ENCODE measurements at places on chromosomes 7 and 10.

DNA sequence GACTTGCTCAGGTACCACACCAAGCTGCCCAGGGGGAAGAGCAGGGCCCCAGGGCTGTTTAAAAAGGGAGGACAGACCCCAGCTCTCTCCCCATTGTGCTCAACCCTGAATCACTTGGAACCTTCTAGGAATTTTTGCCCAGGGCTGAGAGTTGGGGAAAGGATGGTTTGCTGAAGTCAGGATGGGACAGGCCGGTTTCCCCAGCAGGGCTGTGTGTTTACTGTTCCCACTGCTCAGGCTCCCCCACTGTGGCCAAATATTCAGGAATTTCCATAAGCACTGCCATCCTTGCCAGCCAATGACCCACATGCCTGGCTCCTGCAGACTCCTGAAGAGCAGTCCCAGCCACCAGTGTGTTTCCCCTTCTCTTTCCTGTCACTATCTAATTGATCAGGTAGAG is 120.7 kb downstream of the WDFY4 start:
- no peak for DNase-seq

DNA sequence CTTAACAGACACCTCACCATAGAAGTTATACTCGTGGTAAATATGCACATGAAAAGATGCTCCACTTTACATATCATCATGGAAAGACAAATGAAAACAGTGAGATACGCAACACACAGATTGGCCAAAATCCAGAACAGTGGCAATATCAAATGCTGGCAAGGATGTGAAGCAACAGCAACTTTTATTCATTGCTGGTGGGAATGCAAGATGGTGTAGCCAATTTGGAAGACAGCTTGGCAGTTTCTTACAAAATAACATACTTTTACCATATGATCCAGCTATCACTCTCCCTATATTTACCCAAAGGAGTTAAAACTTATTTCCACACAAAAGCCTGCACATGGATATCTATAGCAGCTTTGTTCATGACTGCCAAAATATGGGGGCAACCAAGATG is 46.4 kb downstream of the SGCE start:
- no peak for DNase-seq

DNA sequence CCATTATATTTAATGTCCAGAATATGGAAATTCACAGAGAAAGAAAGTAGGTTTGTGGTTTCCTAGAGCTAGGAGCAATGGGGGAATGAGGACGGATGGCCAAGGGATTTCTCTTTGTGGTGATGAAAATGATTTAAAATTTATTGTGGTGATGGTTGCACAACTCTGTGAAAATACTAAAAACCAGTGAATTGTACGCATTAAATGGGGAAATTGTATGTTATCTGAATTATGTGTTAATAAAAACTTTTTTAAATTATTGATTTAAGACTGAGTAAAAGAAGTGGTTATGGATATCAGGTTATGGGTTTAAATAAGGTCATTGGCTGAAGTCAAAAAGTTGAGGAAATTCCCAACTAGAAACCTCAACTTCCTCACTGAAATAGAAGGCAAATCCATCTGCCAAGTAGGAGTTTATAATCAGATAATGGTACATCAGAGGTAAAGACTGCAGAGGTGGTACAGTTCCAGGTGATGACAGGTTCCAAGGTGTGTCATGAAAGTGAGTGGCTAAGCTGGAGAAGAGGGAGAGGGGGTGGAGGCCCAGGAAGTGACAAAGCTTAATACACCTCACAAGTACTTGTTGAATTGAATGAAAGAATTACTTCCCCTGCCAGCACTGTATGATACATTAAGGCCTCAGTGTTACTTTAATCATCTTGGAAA is 68.9 kb upstream of the CCDC71L start:
- no peak for DNase-seq

DNA sequence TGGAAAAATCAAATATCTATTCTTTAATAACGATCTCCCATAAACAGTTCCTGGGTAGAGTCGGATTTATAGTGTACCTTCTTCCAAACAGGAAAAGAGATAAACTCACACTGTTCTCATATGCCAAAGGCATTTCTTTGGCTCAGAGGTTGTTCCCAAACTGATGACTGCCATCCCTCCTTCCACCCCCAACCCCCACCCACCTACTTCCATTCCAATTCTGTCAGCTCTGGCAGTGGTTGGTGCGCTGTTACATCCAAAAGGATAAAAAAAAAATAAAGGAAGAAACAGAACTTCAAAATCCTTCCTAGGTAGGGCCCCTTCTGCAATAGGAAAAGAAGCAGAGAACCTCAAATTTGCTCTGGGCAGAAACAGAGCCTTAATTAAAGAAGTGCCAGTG is 104.7 kb downstream of the DGKI start:
- DNase-seq: no peak

DNA sequence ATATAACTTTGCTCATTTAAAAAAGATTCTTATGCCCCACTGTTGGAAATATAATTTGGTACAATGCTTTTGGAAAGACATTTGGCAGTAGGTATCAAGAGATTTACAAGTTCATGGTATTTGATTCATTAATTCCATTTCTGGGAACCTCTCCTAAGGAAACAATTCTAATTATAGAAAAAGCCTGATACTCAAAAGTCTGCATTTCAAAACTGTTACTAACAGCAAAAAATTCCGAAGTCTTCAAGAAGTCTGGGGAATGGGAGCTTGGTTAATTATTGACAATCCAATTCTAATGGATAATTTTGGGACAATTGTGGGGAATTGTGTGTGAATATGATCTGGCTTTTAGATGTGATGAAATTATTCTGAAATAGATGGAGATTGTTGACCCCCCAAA is 59.6 kb downstream of the HDAC9 start:
- DNase-seq: no peak

- DNase-seq: peak; percentile 62
Observed at GRCh38 chr10:29804025-29804852, 169.5 kb upstream of the SVIL start.

GRCh38 chr7:4552985-4553384 is 129.1 kb upstream of the FOXK1 start:
- no peak for DNase-seq

DNA sequence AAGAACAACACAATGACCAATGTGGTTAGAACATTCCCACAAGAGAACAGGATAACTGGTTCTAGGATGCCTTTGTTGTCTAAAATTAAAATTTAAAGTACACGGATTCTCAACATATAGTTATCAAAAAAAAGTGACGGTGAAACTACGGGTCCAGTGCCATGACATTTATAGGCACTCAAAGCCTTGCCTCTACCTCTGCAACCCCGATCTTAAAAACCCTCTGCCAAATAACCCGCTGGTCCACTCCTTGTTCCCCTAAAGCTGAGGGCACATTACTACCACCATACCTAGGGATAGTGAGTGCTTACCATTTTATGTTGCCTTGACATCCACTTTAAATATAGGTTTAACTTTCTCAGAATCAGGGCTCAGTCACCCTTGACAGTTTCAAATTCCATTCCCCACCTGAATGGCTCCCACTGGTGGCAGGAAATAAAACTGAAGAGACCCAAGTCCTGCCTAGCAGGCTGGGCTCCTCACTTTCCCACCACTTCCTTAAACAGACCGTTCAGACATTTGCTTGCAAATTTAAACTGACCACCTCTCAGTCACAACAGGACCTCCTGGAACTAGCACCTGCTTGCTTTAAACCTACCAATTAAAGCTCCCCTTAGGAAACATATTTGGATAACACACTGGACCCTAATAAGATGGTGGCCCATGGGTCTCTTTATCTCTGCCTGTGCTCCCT is 169.9 kb upstream of the ASAH2 start:
- DNase-seq: no peak

DNA sequence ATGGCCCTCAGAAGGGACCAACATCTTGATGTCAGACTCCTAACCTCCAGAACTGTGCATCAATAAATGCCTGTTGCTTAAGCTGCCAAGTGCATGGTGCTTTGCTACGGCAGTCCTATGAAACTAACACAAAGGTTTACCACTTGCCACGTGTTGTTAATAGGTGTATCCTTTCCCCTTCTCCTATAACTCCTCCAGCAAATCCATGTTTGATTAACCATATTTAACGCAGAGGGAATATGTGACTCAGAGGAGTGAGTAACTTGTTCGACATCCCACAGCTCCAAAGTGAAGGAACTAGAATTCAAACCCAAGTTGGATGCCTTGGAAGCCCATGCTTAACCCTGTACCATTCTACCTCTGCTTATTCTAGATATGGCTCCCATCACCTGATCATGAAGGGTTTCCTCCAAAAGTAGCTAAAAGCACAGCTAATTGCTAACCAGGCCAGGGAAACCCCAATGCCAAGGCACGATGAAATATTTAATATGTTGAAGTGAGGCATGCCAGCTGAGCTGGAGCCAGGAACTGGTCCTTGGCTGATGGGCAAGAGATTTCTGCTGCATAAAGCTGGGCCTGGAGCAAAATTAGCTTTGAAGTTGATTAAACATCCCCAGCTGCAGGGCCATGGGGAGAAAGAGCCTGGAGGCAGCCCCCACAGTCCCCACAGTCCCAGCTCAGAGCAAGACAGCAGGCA is 131.9 kb downstream of the C10orf90 start:
- no peak for DNase-seq

GRCh38 chr7:117673367-117673766 is 193.5 kb downstream of the CFTR start:
- DNase-seq: no peak

- DNase-seq: no peak
Observed at GRCh38 chr7:34190299-34190698, 285.0 kb downstream of the BMPER start.

- no peak for DNase-seq
Observed at GRCh38 chr7:124943472-124943871, 13.8 kb upstream of the POT1 start.

DNA sequence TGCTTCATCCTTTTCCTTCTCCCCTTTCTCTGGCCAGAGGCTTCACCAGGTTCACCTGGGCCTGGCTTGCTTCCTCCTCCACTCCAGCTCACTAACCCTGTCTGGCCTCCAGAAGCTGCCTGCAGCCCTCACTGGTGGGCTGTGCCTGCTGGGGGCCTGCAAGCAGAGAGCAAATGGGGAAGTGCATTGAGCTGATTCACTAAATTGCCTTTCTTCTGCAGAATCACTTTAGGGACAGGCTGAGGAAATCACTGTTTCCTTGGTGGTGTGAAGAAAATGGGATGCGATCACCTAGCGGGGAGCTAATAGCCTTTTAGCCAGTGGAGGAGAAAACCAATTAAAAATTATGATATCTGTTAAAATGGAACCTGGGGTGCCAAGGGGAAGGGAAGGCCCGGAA is 3.0 kb downstream of the RET start:
- no peak for DNase-seq

DNA sequence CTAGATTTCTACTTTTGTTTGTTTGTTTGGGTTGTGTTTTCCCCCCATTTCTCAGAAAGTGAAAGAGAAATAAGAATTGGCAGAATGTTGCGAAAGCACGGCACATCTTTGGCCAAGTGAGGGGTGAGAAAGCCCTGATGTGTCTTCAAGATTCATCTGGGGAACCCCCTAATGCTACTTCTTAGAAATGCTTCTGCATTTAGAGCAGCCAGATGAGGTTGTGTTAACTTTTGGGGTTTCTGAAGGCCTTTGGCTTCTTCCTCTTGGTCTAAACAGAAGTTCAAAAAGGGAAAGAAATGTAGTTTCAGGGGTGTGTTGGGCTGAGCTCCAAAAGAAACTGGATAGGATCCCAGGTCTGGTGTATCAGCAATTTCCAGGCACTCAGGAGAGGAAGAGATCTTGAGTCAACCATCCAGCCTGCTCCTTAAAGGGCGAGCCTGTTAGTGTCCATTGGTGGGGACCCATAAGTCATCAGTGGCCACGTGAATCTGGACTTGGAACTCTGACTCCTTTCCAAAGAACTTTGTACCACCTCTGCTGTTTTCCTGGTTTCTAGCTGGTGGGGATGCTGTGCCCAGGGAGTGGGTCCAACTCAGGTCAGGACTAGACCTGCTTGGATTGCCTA is 6.5 kb downstream of the DUSP5 start:
- DNase-seq: no peak

DNA sequence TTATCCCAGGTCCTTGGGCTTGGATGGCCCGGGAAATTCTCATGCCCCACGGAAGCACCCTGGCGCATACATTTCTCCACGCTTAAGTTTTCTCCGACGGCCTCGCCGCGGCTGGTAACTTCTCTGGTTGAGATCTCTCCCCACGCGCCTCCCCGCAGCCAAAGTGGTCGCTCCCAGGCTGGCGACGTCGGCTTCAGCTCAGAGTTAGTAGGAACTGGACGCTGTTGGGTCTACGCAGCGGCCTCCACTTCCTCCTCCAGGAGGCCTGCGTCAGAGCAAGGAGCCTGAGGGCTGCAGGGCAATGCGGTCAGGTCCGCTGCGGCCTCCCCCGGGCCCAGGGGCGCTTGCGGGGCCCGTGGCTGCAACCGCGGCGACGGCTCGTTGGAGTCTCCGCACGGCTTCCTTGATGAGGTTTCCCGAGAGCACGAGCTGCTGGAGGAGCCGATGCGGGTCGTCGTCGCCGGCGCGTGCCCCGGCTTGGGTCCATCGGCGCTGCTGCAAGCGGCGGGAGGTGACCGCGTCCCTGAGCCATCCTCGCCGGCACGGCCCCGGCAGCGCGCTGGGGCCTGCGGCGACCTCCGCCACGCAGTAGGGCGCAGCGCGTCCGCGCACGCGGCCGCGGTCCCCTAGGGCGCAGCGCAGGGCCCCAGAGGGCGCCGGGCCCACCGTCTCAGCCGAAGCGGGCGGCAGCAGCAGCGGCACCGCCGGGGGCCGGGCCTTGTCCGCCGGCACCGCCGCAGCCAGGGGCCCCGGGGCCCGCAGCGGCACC is 744 bp downstream of the FRAT2 start:
- DNase-seq: no peak

- DNase-seq: no peak
Observed at GRCh38 chr7:21023841-21024484, 237.3 kb upstream of the SP8 start.

DNA sequence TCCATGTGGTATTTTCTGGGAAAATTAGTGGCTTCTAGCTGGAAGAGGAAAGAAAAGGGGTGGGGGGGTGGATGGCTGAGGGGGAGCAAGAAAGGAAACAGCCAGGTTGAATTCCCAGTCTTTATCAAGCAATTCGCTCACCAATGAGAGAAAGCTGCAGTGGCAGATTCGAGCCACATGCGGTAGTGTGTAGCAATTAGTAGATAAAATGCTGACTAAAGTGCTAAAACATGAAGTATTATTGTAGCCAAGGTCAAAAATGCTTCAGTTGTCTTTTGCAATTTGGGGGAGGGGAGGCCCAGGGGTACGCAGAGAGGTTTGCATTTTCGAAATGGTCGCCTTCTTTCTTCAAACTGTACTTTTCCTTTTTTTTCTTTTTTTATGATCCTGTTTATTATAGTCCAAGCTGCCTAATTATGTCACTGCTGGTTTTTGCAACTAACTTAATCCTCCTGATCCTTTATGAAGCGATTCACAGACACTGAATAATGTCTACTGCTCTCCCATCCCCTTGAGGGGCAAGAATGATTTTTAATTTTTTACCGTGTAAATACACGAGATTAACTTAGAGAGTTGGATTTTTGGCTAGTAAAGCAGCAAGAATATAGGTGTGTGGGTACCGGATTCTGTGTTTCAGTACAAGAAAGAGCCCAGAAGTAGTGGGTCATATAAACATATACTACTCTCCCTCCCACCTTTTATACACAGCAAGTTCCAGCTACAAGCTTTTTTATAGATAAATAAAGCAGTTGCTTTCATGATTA is 3.6 kb upstream of the ARID5B start:
- DNase-seq: no peak

GRCh38 chr10:43471935-43472720 is 35.2 kb downstream of the ZNF487 start:
- DNase-seq: no peak

- DNase-seq: no peak
Observed at GRCh38 chr7:149381245-149381644, 79.6 kb downstream of the ZNF777 start.
